ENCODE measurements at places on chromosomes 11 and 22. TPM values are rescaled to one million over a fixed set of nuclear protein-coding genes. Genes with fewer than 3 reads are reported as not detected.

WNT7B gene
- total RNA-seq, result 12.5 TPM

PIH1D2 gene
- 14.5 TPM for total RNA-seq

GRCh38 chr11:120219232-120219937 is 8.6 kb downstream of the OAF start:
- DNase-seq, result peak; percentile 36

- no peak for DNase-seq
Measured at GRCh38 chr11:32229576-32230240, 138.8 kb downstream of the RCN1 start.
